Stimulated activated CD8-positive, alpha-beta memory T cell treated with anti-CD3 and anti-CD28 coated beads, Interleukin-4, amount 100 ng/mL, for 48 hours (primary cell): ENCODE measurements at places on chromosomes 2 and 18.

- no peak for DNase-seq
These were observed 90.0 kb upstream of the PPP1CB start for GRCh38 chr2:28661589-28662001.

GRCh38 chr2:200125444-200126284 is 170.3 kb downstream of the MAIP1 start:
- DNase-seq, result no peak

GRCh38 chr2:11745613-11746375 is 638 bp upstream of the LPIN1 start:
- DNase-seq, result peak; percentile 42

DNA sequence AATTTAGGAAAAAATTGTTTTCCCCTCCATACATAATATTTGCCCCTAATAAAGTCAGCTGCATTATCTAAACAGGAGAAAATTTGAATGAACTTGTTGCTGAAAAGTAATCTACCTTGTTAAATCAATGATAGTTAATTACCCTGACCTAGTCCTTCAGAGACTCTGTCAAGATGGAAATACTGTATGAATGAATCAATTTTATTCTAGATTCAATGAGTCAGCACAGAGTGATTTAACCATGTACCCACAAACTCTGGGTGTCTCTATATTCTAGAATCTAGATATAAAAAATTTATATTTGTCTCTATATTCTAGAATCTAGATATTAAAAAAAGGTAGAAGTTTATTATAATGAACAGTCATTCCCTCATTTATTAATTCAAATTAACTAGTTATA is 36.2 kb downstream of the NDUFAF7 start:
- no peak for DNase-seq

DNA sequence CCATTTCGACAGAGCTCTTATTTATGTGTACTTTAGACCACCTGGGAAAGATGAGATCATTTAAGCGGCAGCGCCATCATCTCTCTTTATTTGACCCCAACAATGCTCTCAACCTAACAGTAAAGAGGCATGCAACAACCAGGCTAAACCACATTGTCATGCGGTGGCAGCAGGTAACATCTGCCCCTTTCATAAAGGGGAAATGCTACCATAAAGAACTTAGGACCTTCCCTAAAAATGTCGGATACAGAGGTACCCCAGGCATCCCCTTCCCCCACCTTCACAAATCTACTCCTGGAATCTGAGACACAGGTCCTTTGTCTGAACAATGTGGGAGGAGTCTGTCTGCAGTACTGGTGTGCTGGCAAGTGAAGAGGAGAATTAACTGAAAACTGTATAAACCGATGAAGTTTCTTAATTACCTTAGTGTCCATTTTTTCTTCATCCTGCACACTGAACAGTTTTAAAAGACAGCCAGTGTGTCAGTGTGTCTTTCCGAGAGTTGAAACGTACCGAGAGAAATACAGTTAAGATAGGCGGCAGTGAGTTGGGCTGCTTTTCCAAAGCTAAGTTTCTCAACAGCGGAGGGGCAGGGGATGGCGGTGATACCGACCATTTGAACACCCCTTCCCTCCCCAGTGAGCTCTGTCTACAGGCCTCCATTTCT is 1.9 kb downstream of the MEX3C start:
- DNase-seq, result peak; percentile 41
